Adrenal gland (tissue), 19 donors: ENCODE measurements at places on chromosomes 12 and 14.

DNA sequence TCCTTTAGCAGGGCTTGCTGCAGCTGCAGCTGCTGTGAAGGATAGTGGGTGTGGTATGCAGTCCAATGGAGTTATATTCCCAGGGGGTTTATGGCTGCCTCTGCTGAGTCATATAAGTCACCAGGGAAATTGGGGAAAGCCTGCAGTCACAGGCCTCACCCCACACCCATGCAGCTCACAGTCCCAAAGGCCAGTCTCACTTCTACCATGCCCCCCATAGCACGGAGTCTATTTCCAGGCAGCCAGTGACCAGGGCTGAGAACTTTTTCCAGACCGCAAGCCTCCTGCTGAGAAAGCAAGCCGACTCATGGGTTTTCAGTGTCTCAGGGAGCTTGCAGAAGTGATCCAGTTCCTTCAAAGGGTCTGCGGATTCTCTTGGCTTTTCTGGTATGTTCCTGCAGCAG, 322.4 kb upstream of the CLEC14A start:
- no peaks in the 10 kb centered on the region for H3K27me3 ChIP-seq
- H3K4me3 ChIP-seq: no peak overlapping the region
- no peak overlapping the region for H3K27ac ChIP-seq
- H3K36me3 ChIP-seq: no peaks in the 10 kb centered on the region
- no peak for DNase-seq

DNA sequence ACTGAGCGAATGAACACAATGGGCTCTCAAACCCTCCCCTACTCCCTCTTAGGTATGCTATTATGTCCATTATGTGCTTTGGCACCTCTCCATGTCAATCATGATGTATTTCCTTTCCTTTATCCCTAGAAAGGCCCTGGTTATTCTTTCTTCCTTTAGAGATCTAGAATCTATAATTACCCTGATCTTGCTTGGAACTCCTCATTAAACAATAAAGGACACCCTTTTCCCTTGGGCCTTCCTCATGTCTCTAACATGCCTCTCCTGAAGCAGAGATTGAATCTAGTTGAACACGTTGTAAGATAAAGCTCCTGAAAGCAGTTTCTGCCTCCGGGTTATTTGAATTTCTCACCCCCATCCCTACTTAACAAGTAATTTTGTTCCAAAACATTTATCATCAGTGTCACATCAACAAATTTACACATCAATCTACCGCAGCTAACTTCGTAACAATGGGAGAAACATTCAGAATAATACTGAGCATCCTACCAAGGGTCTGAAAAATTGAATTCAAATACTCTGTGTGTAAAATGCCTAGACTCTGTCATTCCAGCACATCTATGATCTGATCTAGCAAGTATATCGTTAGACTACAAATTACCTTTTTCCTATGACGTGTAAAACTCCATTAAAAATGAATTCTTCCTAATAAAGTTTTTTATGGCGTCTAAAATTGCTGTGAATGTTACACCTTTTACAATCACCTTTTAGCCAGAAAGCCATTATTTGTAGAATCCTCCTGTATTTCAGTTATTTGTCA, 5.4 kb downstream of the USP44 start:
- no peak overlapping the region for H3K4me3 ChIP-seq
- no peak overlapping the region for H3K27ac ChIP-seq
- H3K4me1 ChIP-seq: peaks cover 9% of the 10 kb centered on the region
- H3K36me3 ChIP-seq: no peaks in the 10 kb centered on the region
- no peak for DNase-seq
- H3K27me3 ChIP-seq: no peaks in the 10 kb centered on the region

DNA sequence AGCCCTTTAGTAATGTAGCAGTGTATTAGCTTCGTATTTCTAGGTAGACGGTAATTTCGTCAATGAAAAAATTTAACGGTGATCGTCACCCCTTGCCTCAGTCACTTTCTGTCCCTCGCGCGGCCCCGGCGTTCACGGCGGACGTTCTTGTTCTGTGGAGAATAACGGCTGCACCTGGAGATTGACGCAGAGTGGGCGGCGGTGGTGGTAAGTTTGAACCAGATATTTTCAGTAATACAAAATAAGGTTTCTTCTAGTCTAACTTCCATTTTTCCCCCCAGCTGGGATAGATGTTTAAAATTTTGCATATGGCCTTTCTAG, 341 bp downstream of the ZNF10 start:
- no peaks in the 10 kb centered on the region for H3K27me3 ChIP-seq
- H3K27ac ChIP-seq: peak overlapping the region; percentile 93
- H3K4me3 ChIP-seq: no peak overlapping the region
- no peaks in the 10 kb centered on the region for H3K36me3 ChIP-seq

GRCh38 chr12:53096089-53096741, 1.3 kb upstream of the IGFBP6 start:
- no peak overlapping the region for H3K4me3 ChIP-seq
- H3K36me3 ChIP-seq: no peaks in the 10 kb centered on the region
- peak; percentile 52 for DNase-seq
- peaks cover 33% of the 10 kb centered on the region for H3K4me1 ChIP-seq
- peak overlapping the region; percentile 93 for H3K27ac ChIP-seq
